ENCODE measurements at places on chromosomes 6 and 20. TPM values are rescaled to one million over a fixed set of nuclear protein-coding genes. Genes with fewer than 3 reads are reported as not detected.
A peak's percentile ranks its signal among the peaks of the same experiment; 100 is the strongest.

DNA sequence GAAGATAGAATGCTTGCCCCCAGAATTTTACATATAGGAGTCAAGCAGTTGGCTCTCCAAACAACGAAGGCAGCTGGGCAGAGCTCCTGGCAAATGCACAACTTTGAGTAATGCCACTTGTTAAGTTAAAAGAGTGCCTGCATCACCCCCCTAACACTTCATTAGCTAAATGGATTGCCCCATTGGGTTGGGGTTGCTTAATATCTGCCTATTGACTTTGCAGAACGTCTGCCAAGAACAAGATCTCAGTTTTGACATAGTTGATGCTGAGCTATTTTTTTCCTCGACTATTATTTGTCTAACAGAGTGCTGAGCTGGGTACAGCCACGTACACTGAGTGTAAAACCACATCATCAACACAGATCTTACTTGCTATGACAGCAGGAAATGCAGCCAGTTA is 12.1 kb downstream of the ANKRD60 start:
- DNase-seq: no peak

DNA sequence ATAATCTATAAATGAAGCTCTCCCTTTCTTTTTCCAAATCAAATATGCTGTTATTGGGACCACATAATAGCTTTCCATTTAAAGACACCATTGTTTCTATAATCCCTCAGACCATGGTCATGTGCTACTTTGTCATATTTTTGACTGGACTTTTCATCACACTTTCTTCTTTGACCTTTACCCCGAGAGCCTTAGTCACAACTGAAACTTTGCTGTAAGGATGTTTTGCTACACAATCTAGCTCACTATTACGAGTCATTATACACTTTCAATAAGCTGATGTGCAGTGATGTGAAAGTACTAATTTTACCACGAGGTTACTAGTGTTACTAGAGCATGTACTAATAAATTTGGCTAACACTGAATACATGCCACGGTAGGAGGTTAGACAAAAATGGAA is 367.2 kb upstream of the RUNX2 start:
- no peak for DNase-seq

DNA sequence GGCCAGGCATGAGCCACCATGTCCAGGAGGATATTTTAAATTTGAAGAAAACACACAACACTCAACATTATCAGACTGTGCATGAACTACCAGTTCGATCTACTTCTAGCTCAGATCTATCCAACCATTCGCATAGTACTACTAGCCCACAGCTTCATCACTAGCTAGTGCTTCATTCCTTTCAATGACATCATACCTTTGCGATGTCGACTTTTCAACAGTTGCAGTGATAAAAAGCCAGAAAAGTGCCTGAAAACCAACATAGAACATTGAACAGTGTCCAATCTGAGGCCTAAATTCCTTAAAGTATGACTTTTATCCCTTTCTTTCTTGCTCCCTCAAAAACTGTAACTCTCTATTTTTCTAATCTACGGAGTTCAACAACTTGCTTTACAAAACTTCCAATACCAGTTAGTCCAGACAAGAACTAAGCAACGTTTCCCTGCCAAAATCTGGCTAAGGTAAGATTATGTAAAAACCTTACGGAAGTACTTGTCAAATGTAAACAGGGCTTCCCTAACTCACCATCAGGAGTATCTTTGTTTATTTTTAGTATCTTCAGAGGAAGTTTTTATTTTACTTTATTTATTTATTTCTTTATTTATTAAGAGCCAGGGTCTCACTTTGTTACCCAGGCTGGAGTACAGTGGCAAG is 434.0 kb upstream of the JARID2 start:
- no peak for DNase-seq

DNA sequence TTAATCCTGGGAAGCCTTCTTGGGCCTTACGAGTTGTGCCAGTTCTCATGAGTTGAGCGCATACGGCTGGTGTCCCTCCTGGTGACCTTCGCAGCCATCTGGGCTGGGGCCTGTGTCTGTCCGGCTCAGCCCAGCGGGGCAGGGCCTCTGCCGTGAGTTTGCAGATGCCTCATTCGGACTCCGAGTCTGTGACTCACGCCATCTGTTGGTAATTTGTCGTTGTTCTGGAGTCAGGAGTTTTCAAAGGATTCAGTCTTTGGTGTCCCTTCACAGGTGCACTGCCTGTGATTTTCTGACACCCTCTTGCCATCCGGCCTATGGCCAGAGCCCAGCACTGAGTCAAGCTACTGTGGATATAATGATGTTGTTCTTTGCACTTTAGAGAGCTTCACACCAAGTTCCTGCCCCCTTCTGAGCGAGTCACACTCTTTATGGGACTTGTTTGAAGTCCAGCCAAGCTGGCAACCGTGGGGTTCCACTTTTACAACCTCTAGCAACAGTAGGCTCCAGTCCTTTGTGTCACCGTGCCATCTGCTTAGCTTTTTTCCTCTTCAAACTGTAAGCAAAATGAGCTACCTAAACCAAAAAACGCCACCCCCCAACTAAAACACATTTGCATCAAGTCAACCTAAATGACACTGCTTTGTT is 175.6 kb downstream of the AIG1 start:
- no peak for DNase-seq

- no peak for DNase-seq
Observed at GRCh38 chr6:71527886-71528285, 239.3 kb downstream of the OGFRL1 start.

- no peak for DNase-seq
Observed at GRCh38 chr20:2327620-2328555, 32.1 kb downstream of the TGM3 start.

DNA sequence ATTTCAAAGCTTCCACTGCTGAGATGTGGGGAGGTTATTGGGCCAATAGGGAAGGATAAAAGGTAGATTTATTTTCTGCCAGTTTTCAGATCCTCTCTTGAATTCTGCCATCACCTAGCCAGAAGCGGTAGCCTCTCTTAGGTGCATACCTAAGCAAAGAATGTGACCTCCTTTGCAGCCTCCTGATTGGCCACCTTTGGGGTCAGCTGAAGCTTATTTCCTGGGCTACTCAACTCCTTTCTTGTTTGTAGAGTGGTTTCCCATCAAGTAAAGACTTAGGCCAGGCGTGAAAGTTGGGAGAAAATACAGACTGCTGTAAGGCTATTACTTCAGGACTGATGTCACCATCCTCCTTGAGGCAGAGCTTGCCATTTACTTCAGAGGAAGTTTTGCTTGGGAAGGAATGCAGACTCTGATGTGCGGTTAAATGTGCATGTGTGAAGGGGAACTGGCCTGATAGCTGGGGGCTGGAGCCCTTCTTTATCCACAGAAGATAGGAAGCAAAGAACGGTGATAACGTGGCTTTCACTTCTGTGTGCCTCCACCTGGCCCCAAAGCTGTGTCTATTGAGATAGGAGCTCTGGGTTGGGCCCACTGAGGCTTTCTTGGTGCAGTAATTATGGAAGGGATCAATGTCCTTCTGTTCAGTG is 70.1 kb downstream of the TRMT11 start:
- no peak for DNase-seq

DNA sequence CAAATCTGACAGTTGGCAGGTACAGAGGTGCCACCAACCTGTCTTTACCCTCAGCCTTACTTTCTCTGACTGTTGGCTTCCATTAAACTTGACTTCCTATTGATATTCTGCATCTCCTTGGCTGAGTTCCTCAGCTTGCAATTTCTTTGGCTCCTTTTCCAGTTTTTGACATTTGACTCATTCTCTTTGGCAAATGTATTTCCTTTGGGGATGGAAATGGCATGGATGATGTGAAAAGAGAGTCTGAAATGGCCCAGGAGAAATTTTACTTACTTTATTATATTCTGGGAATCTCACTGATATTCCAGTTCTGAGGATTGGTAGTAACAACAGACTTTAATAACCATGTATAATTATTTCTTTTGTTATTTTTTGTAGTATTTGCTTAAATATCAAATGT is 255.2 kb downstream of the CD109 start:
- no peak for DNase-seq

GRCh38 chr20:61449057-61449609 is 197.1 kb downstream of the CDH4 start:
- DNase-seq: no peak

- peak; percentile 72 for DNase-seq
Observed at GRCh38 chr6:26003102-26003694, 40.6 kb downstream of the TRIM38 start.

- DNase-seq: no peak
Observed at GRCh38 chr6:139784222-139784769, 409.8 kb upstream of the CITED2 start.

DNA sequence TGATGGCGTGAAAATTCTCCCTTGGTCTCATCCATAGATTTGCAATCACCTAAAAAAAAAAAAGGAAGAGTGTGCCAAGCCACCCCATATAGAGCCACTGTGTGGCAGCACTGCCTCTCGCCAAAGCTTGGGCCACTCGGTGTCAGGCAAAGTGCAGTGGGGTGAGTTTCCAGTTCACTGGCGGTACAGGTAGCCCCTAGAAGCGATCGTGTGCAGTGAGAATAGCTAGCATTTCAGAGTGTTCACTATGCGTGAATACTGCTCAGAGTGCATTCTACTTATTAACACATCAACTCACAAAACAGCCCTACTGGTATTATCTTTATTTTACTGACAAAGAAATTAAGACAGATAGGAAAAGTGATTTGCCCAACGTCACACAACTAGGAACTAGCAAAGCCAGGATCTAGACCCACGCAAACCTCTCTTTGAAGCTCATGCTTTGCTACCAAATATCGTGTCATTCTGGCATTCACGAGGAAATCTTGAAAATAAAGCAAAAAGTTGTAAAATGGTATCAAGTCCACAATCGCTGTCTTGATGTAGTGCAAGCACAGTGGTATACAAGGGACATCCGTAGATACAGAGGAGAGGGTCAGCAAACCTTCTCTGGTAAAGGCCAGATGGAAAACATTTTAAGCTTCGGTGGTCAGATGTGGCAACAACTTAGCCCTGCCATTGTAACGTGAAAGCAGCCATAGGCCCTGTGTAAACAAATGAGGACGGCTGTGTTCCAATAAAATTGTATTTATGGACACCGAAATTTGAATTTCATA is 10.4 kb upstream of the GCNT2 start:
- peak; percentile 61 for DNase-seq

- DNase-seq: no peak
Observed at GRCh38 chr6:44258325-44258863, 1.1 kb upstream of the SLC35B2 start.

GRCh38 chr6:81865712-81866111 is 113.2 kb upstream of the TENT5A start:
- no peak for DNase-seq

DNA sequence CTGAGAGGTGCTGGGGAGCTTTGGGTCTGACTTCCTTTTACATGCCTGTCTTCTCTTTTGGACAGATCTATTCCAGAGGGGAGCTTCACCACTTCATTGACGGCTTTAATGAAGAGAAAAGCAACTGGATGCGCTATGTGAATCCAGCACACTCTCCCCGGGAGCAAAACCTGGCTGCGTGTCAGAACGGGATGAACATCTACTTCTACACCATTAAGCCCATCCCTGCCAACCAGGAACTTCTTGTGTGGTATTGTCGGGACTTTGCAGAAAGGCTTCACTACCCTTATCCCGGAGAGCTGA is 13.1 kb downstream of the PRDM1 start:
- DNase-seq: no peak

DNA sequence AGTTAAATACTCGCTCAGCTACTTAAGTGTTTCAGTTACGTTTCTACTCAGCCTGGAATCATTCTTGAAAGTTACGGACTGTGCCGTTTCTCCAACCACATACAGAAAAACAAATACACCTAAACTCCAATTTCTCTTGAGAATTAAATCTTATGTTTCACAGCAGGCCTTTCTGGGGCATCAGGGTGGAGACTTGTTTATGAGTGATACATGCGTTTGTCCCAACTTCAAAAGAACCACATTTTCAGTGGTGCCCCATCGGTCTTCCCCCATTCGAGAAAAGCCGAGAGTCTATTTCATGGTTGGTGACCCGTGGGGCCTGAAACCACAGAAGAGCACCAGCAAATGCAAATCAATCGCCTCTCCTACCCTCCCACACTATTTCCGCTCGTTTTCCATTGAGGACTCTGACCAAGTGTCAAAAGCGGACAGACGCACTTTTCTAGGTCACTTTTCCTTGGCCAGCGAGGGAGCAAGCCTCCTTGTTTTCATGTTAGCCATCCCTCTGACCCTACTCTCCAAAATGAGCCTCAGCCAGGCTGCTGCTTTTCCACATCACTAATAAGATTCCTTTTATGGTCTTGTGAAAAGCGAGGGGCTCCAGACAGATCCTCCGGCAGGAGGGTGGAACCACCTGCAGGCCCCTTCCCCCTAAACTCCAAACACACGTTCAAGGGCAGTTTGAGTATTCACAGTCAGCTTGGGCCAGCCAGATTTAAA is 3.1 kb downstream of the JAG1 start:
- no peak for DNase-seq

The HSPA12B gene
- 13.0 TPM for total RNA-seq

The BTBD3 gene
- 26.4 TPM for total RNA-seq

The HLA-DRB5 gene
- 98.5 TPM for total RNA-seq

The NKAIN2 gene
- total RNA-seq: 2.7 TPM

The GJA10 gene
- not detected for total RNA-seq

The FAXC gene
- not detected for total RNA-seq

The GRM4 gene
- total RNA-seq: not detected

The C6orf52 gene
- not detected for total RNA-seq

The LRRC1 gene
- total RNA-seq: 3.6 TPM
